ENCODE measurements at places on chromosomes 6 and 20. TPM values are rescaled to one million over a fixed set of nuclear protein-coding genes. Genes with fewer than 3 reads are reported as not detected.

DNA sequence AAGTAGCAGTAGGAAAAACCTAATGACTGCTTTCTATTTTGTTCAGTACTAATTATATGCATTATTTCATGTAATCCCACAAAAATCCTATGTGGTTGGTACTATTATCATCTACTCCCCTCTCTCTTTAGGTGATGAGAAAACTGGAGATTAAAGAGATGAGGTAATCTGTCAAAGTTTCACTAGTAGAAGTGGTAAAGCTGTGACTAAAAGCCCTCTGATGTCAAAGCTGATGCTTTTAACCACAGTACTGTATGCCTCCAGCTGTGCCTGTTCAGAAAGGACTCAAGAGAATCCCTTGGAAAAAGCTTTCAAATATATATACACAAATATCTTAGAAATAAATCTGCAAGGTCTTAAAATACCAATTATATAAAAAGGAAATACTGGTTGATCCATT, 38.0 kb downstream of the PHIP start:
- peaks cover 43% of the 10 kb centered on the region for H3K36me3 ChIP-seq
- DNase-seq, result no peak
- no peak overlapping the region for H3K4me3 ChIP-seq
- peaks cover 66% of the 10 kb centered on the region for H3K4me1 ChIP-seq

- H3K27ac ChIP-seq, result no peak overlapping the region
- H3K4me3 ChIP-seq, result no peak overlapping the region
These were observed 154.3 kb downstream of the ESR1 start for GRCh38 chr6:151961809-151962208.

DNA sequence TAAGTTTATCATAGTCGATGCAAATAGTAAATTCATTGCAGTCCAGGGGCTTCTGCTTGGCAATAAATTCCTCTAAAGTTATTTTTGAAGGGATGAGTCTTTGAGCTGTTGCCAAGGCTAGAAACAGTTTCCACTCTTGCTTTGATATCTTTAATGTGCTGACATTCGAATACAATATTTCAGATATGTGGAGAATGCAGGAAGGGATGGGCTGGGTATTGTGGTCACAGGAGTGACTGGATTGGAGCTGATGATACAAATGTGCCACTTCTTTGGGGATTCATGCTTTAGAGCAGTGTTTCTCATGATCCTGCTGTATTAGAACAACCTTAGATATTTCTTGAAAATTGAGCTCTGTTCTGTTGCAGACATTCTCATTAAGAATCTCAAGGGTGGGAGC, 139.0 kb downstream of the PRDM13 start:
- no peak overlapping the region for H3K27ac ChIP-seq
- DNase-seq, result no peak
- H3K36me3 ChIP-seq, result no peaks in the 10 kb centered on the region
- H3K4me1 ChIP-seq, result no peaks in the 10 kb centered on the region
- no peak overlapping the region for H3K4me3 ChIP-seq

DNA sequence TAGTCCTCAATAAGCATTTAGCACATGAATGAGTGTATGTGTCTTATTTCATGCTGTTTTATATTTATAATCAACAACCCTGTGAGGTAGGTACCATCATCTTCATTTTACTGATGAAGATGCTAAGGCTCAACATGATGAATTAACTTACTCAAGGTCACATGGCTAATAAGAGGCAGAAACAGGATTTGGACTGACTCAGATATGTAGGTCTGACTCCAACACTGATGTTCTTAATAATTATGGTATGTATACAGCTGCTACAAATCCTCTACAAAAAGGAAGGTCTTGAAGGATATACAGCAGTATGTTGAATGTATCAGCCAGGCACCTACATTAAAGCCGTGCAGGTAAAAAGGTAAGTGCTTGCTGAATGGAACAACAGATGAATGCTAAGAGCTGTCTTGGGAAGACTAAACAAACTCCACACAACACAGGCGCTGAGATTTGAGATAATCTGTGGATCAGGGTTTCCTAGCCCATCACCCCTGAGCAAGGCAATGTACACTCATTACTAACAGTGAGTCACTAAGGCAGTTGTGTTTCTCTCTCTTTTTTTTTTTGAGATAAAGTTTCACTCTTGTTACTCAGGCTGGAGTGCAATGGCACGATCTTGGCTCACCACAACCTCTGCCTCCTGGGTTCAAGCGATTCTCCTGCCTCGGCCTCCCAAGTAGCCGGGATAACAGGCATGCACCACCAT, 31.9 kb downstream of the TTI1 start:
- H3K4me1 ChIP-seq, result peaks cover 40% of the 10 kb centered on the region
- H3K27me3 ChIP-seq, result no peaks in the 10 kb centered on the region
- peaks cover 68% of the 10 kb centered on the region for H3K36me3 ChIP-seq
- H3K4me3 ChIP-seq, result no peak overlapping the region
- peak overlapping the region; percentile 65 for H3K27ac ChIP-seq

- H3K27ac ChIP-seq, result no peak overlapping the region
- peaks cover 12% of the 10 kb centered on the region for H3K4me1 ChIP-seq
- peaks cover 5% of the 10 kb centered on the region for H3K36me3 ChIP-seq
These were observed 49.1 kb upstream of the CCR6 start for GRCh38 chr6:167073679-167074274.

DNA sequence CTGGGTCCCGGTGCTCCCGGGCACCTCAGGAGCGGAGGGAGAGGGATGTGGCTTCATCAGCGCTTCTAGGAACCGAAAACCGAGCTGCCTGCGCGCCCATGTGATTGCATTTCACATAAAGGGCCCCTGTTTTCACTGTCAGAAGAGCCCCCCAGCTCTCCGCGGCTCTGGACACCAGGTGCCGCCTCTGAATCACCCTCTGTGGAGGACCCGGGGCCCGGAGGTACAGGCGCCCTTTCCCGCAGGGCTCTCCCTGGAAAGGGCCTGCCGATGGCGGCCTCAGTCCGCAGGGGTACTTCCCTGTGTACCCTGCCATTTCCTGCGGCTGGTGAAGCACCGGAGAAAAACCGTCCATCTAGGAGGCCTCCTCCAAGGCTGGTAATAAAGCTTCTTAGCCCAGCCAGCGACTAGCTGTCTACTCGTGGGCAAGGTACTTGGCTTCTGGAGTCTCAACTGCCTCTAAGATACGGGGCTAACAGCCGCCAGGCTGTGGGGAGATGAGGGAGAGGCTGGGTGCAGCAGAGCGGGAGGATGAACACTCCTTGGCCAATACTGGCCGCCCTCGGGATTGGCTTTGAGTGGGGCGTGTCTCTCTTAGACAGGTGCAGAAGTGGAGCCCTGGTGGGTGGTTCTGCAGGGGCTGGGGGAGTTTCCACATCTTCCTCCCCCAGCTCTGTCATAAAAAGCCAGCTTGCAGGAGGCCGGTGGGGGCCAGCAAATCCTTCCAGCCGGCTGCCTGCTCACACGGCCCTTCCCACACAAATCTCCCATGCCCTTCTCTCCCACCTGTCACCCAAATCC, 1.6 kb downstream of the PPP1R16B start:
- H3K36me3 ChIP-seq, result peaks cover 47% of the 10 kb centered on the region

- no peak overlapping the region for H3K27ac ChIP-seq
- H3K27me3 ChIP-seq, result no peaks in the 10 kb centered on the region
- H3K4me3 ChIP-seq, result no peak overlapping the region
- H3K36me3 ChIP-seq, result no peaks in the 10 kb centered on the region
- no peak for DNase-seq
These were observed 4.7 kb downstream of the PTK6 start for GRCh38 chr20:63532449-63532971.

DNA sequence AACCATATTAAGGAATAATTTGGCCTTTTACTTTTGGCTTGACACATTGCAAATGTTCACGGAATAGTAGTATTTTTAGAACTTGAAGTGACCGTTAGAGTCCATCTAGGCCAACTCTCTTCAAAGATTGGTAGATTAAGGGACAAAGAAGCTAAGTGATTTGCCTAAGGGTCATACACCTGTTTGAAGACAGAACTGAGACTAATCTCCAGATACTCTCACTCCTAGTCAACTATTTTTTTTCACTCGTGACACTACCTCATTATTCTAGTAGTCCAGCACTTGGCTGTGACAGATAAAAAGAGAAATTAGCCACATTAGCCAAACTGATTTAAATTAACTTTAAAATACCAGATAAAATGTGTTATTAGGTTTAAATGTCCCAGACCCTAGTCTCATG, 10.6 kb downstream of the ACSS2 start:
- peaks cover 47% of the 10 kb centered on the region for H3K4me1 ChIP-seq
- H3K27me3 ChIP-seq, result no peaks in the 10 kb centered on the region
- no peak overlapping the region for H3K27ac ChIP-seq
- DNase-seq, result no peak
- H3K36me3 ChIP-seq, result peaks cover 16% of the 10 kb centered on the region

GRCh38 chr6:151400473-151400872, 9.1 kb upstream of the ZBTB2 start:
- H3K27ac ChIP-seq, result peak overlapping the region; percentile 38
- H3K4me1 ChIP-seq, result peaks cover 58% of the 10 kb centered on the region
- H3K4me3 ChIP-seq, result no peak overlapping the region

GRCh38 chr20:61445741-61446140, 193.7 kb downstream of the CDH4 start:
- H3K27me3 ChIP-seq, result no peaks in the 10 kb centered on the region
- no peaks in the 10 kb centered on the region for H3K36me3 ChIP-seq
- DNase-seq, result no peak
- H3K4me1 ChIP-seq, result no peaks in the 10 kb centered on the region

- no peak overlapping the region for H3K27ac ChIP-seq
- no peaks in the 10 kb centered on the region for H3K4me1 ChIP-seq
- H3K27me3 ChIP-seq, result no peaks in the 10 kb centered on the region
- no peaks in the 10 kb centered on the region for H3K36me3 ChIP-seq
- DNase-seq, result no peak
These were observed 49.6 kb upstream of the PTPRK start for GRCh38 chr6:128569732-128570679.

PYGB gene
- 24.0 TPM for total RNA-seq

CENPQ gene
- total RNA-seq, result 20.5 TPM

HTR1E gene
- not detected for total RNA-seq

OR2H2 gene
- not detected for total RNA-seq

BPIFB1 gene
- not detected for total RNA-seq

Data from activated CD4-positive, alpha-beta memory T cell treated with anti-CD3 and anti-CD28 coated beads for 36 hours (primary cell).